ENCODE measurements at places on chromosomes 13 and 19.
A peak's percentile ranks its signal among the peaks of the same experiment; 100 is the strongest.

DNA sequence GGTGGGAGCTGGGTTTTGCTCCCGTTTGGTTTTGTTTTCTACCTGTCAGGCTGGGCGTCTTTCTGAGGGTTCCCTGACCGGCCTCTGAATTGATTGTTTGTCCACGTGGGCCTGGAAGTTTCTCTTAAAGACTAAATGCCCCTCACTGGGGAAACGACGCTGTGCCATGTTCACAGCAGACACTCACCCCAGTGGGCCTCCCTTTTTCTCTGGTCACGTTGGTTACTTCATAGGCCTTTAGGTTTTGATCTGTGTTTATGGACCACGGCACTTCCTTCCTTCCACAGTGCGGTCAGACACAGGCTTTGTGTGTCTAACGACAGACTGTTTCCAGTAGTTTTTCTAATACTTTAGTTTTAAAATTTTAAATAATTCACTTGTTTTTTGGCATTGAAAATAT, 20.1 kb upstream of the NDUFS7 start:
- DNase-seq: no peak

DNA sequence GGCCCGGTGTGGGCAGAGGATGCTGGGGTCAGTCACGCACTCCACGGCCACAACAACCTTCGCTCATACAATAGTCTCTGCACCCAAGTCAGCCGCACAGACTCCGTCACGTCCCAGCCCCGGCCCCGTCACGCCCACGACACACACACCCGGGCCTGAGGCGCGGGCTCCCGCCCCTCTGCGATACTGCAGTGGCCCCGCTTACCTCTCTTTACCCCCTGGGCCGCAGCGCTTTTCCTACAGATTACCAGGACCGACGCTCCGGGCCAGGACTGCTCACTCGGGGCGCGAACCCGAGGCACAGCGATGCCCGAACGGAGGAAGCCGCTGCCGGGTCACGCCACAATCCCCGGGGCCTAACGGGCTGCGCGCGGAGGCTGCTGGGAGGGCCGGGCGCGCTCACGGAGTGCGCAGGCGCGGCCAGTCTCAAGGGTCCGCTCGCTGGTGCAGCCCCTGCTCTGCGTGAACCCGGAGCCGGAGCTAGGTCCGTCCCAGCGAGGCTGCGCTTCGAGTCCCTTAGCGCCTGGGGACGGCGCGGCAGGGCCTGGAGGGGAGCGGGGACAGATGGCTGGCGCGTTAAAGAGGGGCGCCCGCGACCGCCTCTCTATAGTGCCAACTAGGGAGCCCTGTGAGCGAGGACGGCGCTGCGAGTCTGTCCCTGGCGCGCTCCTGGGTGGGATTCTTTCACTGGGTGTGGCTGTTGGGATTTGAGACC, at the start of gene ZFP82:
Gene ZFP82 (minus strand): TSS at position 358 of the 715 bp plus-strand sequence. CDS start 8,855 bp downstream, outside the sequence.
- peak; percentile 67 for DNase-seq

GRCh38 chr19:49497789-49498103, 1.5 kb downstream of the RPS11 start:
- no peak for DNase-seq

GRCh38 chr19:38022791-38023670, 116.0 kb downstream of the SIPA1L3 start:
- no peak for DNase-seq

- DNase-seq: no peak
Measured at GRCh38 chr13:113528813-113529180, 38.3 kb upstream of the DCUN1D2 start.

GRCh38 chr13:35857769-35858168, 273.4 kb downstream of the DCLK1 start:
- DNase-seq: no peak

GRCh38 chr13:112818040-112818697, 128.3 kb downstream of the ATP11A start:
- DNase-seq: peak; percentile 4

DNA sequence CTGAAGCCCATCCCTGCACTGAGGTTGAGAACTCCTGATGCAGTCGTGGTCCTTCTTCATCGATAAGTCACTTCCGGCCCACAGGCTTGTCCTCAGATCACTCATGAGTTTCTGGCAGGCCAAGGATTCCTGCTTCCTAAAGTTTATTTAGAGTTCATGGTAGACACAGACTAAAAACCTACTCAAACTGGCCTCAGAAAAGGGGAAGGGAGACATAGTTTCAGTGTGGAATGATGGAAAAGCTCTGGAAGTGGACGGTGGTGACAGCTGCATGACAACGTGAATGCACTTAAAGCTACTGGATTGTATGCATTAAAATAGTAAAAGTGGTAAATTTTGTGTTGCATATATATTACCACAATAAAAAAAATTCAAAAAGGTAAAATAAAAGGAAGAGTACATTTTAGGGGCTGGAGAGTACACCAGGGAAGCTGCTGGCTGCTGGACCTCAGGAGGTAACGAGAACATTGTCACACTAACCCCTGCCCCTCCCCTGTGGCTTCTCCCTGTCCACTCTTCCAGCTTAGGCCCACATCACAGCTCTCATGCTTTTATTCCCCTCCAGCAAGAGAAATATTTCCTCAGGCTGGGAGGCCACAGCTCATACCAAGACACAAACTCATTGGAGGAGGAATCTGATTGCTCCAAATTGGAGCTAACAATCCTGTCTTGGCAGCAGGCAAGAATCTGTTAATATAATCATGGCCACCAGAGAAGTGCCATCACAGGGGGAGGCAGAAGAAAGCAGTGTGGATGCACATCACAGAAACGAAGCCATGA, 741.0 kb downstream of the UQCRFS1 start:
- DNase-seq: no peak

GRCh38 chr19:15247107-15248014, 15.1 kb upstream of the EPHX3 start:
- DNase-seq: no peak

DNA sequence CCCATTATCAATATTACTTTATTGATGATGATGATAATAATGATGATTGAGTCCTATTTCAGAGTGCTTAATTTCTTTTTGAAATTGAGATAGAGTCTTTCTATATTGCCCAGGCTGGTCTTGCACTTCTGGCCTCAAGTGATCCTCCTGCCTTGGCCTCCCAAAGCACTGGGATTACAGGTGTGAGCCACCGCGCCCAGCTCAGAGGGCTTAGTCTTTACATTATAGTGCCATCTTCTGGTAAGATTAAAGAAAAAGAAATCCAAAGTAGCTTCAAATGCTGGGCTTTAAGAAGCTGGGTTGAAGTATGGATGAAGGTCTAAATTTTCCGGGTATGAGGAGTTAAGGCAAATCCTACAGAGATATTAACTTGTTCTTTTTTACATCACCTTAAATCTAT, 3.4 kb upstream of the ZNF333 start:
- DNase-seq: no peak

- DNase-seq: no peak
Measured at GRCh38 chr13:90122531-90122930, 1225.0 kb upstream of the MIR17HG start.

DNA sequence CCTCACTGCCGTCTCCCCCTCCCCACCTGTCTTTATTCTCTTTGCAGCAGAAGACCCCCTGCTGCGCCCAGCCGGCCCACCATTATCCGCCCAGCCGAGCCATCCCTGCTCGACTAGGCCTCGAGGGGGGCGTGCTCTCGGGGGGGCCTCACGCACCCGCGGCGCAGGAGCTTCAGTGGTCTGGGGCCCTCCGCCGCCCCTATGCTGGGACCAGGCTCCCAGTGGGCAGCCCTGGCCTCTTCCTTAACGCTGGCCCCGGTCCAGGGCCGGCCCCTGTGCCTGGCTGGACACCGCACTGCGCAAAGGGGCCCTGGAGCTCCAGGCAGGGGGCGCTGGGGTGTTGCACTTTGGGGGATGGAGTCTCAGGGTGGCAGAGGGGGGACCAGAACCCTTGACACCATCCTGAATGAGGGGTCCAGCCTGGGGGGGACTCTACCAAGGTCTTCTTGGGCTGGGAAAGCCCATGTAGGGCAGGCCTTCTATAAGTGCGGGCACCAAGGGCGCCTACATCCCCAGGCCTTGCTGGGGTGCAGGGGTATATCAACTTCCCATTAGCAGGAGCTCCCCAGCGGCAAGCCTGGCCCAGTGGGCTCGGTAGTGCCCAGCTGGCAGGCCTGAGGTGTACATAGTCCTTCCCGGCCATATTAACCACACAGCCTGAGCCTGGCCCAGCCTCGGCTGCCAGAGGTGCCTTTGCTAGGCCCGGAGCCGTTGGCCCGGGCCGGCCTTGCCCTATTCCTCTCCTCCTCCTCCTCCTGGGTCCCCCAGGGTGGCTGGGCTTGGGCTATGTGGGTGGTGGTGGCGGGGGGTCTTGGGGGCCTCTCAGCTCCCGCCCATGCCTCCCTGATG, 4.9 kb downstream of the TMED1 start:
- no peak for DNase-seq

- no peak for DNase-seq
Measured at GRCh38 chr13:45301263-45301662, 39.7 kb downstream of the TPT1 start.

DNA sequence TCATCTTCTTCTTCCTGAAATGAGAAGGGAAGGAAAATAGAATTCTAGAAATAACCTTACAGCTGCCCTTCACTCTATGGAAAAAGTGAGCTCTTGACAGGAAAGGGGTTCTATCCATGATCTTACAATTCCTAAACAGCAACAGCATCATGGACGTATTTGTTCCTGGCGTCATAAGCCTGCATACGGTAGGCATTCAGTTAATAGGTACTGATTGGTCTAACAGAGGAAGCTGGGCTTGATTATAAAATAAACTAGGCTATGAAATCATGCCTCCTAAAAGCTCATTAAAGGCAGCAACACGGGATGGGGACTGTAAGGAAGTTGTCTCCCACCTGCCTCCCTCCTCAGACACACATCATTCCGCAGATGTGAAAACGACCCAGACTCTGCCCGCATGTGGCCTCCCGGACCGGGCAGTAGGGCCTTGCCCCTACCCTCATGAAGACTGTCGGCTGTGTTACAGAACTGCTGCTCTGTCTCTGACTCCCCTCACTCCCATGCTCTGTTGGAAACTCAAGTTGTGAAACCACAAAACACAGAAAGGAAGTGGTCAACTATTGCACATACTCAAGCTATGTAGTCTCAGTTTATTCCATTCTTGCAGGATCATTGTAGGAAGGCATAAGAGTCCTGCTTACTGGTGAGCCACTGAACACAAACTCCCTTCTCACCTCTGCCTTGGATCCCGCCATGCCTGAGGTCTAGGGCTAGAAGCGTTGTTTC, 129.8 kb downstream of the DLEU7 start:
- no peak for DNase-seq

GRCh38 chr13:90717451-90717936, 630.0 kb upstream of the MIR17HG start:
- no peak for DNase-seq

- DNase-seq: no peak
Measured at GRCh38 chr13:44136696-44137268, 236.8 kb upstream of the SERP2 start.

- no peak for DNase-seq
Measured at GRCh38 chr19:1914826-1915341, 9.7 kb downstream of the ADAT3 start.

DNA sequence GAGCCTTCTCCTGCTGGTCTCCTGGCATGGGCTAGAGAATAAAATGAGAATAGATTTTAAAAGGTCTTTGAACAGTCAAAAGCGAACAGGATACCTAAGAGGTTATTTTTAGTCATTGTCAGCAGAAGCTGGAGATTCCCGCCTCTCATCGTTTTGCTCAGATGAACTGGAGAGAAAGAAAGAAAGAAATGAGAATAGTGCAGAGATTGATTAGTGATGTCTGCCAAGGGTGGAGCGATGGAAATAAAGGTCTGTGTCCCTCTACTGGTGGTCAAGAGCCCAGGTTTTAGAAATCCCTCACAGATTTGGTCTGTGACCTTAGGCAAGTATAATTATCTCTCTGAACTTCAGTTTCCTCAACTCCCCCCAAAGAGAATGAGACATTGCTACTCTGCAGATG, 5.3 kb downstream of the NCAN start:
- no peak for DNase-seq

DNA sequence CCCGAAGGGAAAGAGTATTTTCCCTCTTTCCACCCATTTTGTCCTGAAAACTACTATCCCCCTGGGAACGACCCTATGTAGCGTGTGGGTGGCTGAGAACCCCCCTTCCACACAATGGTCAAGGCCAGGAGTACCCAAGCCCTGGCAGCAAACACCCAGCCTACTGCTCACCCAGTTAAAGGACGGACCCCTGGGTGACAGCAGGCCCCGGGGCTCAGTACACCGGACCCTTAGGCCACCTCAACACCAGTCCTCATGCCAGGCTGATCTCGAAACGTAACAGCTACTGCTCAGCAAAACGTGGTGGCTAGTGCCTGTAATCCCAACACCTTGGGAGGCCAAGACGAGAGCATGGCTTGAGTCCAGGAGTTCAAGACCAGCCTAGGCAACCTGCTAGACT, 1.4 kb downstream of the ANKRD27 start:
- DNase-seq: no peak

DNA sequence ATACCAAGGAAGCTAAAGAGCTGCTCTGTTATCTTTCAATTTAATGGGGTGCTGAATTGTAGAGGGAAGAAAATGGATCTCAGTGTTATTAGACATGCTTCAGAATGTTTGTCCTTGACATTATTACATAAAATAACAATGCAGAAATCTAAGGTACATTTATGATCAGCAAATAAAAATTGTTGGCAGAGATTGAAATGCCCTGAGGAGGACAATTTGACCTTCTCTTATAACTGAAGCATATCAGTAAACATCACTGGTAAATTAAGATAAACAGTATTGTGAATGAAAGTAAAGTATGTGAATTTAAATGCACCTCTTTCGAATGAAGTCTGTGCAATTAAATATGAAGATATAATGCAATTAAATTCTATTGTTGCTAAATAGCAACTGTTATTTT, 1362.1 kb upstream of the ATXN8OS start:
- DNase-seq: no peak

DNA sequence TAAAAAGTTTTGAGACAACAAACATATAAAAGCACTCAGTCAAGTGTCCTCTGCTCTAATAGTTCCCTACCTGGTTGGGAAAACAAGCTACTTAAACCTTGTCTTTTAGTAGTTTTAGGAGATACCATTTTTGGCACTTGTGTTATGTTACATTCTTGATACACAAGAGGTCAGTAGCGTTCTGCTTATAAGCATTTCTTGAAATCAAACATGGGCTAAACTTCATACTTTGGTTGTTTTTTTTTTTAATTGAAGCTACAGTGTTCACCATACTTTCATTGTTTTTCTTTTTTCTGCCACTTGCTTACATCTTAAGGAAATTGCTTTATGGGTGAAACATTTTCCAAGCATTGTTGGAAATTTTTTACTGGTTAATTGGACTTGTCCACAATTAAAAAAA, 12.9 kb downstream of the NHLRC3 start:
- DNase-seq: no peak

DNA sequence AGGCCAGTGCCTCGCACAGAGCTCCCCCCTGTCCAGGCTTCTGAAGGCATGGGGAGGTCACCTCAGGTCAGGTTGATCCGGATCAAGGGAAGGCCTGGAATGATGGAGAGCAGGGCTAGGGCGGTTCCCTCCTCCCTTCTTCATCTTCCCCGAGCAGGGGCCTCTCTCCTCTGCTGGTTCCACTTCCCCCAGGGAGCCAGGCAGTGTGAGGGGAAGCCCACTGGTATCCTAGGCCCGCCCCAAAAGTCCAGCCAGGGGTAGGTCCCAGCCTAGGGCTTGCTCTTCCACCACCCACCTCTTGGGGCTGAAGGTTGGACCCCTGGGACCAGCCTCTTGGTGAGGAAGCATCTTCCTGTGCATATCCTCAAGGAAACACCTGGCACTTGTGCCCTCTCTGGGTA, 16.4 kb upstream of the PRR19 start:
- DNase-seq: no peak

- no peak for DNase-seq
Measured at GRCh38 chr19:44770550-44771257, 7.0 kb upstream of the CBLC start.

GRCh38 chr19:49677231-49677900, at the start of gene PRMT1:
TSS of gene PRMT1 (plus strand) at chr19:49677271. CDS start at chr19:49677281, 10 bp downstream.
- DNase-seq: no peak

GRCh38 chr13:67123165-67123564, 107.0 kb downstream of the PCDH9 start:
- no peak for DNase-seq
